CD4-positive, alpha-beta T cell treated with Interleukin-15 for 4 hours (primary cell): ENCODE measurements at places on chromosomes 2 and 18.

DNA sequence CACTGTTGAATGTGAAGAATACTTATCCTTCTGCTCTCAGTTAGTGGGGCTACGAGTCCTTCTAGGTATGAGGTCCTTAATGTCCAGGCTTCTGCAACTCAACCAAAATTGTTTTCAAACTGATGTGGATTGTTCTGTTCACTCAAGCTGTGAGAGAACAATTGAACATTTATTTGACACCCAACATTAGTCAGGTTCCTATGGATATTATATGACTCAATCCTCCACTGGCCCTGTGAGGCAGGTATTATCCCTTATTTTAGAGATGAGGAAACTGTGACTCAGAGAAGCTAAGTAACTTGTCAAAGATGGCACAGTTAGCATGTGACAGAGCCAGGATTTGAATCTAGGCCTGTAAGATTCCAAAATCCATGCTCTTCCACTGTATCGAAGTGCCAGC is 1.2 kb upstream of the LYG2 start:
- no peak for DNase-seq

DNA sequence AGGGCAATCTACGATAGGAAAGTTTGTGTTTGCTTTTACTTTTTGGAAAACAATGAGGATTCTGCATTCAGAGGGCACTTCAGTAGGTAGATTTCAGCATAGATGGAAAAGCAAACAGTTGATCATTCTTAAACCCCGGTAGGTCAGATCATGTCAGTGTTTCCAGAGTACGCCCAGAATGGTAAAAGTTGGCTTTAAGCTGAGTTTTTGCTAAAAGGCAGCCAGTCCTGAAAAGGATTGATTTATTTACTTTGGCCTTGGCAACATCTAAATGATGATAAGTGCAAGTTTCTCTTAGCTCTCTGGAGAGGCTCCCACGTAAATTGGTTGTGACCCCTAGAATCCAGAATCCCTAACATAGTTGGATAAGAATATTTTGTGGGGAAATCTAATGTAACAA is 168.0 kb downstream of the DIS3L2 start:
- DNase-seq = no peak

- no peak for DNase-seq
Measured at GRCh38 chr2:6342273-6342920, 523.3 kb downstream of the CMPK2 start.

DNA sequence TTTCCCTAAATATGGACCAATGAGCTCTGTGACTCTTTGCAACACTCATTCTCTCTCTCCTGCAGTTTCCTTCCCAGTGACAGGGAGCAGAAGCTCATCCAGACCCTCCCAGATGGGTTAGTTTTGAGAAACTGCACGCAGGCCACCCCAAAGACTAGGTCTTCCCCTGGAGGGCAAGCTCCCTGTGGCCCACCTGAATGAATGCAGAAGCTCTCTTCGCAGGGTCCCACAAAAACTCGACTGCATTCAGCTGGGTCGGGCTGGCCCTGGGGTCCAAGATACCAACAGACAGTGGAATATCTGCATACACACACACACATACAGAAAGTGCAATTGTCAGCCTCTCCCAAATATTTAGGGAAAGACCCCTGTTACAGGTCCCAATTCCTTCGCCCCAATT is 37.0 kb downstream of the TFCP2L1 start:
- DNase-seq = no peak

DNA sequence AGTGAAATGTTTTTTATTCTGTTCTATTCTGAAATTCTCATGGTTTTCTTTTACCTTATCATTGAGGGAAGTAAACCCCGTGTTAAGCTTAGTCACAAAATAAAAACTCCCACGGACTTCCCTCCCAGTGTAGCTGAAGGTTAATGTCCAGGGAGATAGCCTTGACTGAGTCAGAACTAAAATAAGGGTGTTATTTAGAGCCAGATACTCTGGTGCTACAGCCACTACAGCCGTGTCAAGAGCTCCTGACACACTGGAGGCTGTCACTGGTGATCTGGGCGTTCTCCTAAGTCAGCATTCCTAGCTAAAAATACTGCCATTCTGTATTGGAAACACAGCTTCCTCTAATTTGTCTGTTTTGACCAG is 82.0 kb upstream of the RANBP2 start:
- DNase-seq = no peak

GRCh38 chr18:6666012-6666685 is 63.4 kb upstream of the ARHGAP28 start:
- no peak for DNase-seq

- DNase-seq = no peak
Measured at GRCh38 chr18:59140302-59140885, 710 bp downstream of the SEC11C start.

- DNase-seq = no peak
Measured at GRCh38 chr2:58918141-58918540, 677.0 kb upstream of the FANCL start.

GRCh38 chr18:77250501-77250925 is 865 bp downstream of the GALR1 start:
- no peak for DNase-seq

DNA sequence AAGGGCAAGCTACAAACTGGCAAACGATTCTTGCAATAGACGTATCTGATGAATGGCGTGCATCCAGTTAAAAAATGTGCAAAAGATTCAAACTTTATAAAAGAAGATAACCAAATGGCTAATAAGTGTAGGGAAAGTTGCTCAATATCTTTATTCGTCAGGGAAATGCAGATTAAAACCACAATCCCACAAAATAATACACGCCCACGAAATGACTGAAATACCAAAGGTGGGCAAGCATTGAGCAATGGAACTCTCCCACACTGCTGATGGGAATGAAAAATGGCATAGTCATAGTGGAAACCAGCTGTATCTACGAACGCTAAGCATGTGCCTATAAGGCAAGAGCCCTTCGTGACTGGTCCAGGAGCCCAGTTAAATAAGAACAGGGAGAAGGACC is 168.6 kb upstream of the SIX2 start:
- DNase-seq = no peak

GRCh38 chr18:54358495-54359040 is 862 bp downstream of the C18orf54 start:
- no peak for DNase-seq

GRCh38 chr2:27627963-27628766 is 647 bp downstream of the CCDC121 start:
- DNase-seq = peak; percentile 17

DNA sequence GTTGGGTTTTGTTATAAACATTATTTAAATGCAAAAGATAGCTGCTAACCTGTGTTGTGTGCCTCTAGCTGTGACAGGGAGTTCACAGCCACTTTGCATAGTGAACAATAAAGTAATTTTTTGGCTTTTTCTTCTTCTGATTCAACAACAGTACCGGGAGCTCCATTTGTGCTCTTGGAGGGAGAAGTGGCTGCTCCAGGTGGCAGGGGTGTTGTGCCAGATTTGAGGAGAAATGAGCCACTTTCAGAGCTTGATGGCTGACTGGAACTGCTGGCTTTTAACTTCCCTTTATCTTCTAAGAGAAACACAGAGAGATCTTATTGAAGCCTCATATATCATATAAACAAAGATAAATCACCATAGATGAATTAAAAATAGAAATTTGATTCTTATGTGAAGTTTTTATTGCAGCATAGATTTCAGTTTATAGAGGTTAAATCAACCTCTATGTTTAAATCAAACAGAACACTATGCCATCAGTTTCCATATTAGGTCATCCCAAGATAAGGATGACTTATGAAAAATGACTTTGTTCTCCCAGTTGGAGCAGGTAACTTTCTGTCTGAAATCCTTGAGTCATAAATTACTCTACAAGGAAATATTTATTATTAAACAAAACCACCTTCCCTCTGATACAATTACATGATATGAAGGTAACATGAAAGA is 182.0 kb upstream of the SESTD1 start:
- no peak for DNase-seq

GRCh38 chr2:77372636-77373035 is 149.5 kb downstream of the LRRTM4 start:
- no peak for DNase-seq

DNA sequence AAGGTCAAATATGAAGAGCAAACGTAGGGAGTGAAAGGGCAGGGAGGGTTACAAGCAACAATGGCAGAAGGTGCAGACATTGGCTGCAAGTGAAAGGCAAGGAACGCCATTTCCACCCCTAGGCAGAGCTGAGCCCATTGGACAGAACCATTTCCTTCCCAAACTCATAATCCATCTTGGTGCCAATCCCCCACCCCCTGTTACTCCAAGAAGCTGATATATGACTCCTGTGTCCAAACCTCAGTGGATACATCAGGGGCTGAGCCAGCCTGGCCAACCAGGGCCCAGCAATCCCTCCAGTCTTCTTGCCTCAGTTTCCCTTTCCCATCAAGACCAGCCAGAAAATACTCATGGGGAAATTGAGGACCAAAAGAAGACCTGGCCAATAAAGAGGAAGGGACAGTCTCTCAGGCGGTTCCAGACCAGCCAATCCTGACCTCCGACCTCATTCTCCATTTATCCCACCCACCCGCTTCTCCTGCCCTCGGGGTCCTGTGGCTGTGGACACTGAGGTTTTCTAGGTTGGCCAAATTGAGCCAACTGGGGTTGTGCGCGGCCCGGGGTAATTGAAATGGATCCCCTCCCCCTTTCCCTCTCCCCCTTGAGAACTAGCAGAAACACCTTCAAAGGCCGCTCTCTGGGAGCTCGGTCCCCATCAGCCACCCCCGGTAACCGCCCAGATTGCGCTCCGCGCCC is 24.8 kb downstream of the TNS1 start:
- no peak for DNase-seq

DNA sequence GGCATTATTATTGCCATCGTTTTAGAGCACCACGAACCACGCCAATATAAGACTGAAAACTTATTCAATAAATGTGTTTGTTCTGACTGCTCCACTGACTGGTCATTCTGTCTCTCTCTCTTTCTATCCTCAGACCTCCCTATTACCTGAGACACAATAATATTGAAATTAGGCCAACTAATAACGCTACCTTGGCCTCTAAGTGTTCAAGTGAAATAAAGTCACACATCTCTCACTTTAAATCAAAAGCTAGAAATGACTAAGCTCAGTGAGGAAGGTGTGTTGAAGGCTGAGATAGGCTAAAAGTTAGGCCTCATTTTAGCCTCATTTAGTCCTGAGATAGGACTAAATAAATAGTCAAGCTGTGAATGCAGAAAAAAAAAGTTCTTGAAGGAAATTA is 38.8 kb downstream of the G6PC2 start:
- DNase-seq = no peak

GRCh38 chr2:27973592-27973991 is 83.1 kb downstream of the BABAM2 start:
- DNase-seq = no peak

GRCh38 chr2:143705108-143705707 is 576.0 kb downstream of the ARHGAP15 start:
- no peak for DNase-seq

GRCh38 chr2:189302274-189302948 is 122.8 kb upstream of the COL5A2 start:
- peak; percentile 24 for DNase-seq

DNA sequence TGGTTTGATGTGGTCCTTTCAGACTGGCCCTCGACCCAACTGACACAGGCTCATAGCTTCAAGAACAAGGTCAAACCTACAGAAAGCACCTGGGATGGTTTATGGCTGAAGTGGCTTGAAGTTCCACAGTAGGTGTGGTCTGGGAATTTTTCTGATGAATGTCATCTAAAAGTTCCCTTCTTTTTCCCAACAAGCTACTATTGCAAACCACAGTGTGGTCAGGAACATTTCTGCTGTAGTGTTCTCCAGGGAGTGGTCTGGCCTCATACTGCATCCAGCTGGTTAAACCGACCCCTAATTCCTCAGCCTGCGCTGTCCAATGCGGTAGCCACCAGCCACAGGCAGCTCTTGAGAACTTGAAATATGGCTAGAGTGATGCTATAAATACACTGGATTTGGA is 92.7 kb downstream of the FAM124B start:
- no peak for DNase-seq

- no peak for DNase-seq
Measured at GRCh38 chr2:98281607-98282006, 64.6 kb upstream of the CNGA3 start.

- DNase-seq = no peak
Measured at GRCh38 chr2:234989183-234989701, 37.4 kb downstream of the SH3BP4 start.

- no peak for DNase-seq
Measured at GRCh38 chr18:32301976-32302743, 112.3 kb downstream of the MEP1B start.

DNA sequence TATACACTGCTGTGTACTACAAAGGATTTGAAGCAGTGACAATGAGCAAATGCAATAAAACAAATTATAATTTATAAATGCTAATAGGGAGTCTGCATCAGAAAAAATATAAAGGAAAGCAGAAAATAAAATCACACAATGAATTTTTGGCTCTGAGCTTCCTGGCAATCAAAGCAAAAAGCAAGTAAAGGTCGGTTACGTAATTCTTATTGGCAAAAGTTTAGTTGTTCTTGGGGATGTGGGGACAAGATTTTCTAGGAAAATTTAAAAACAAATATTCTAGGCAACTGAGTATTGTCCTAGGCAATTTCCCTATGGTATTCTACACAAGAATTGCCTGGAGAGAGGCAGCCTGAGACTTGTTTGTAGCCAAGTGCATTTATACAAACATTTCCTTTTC is 1.8 kb downstream of the ORC2 start:
- no peak for DNase-seq

- DNase-seq = no peak
Measured at GRCh38 chr2:8176887-8177286, 505.0 kb upstream of the ID2 start.

GRCh38 chr2:84959095-84959565 is 11.8 kb upstream of the KCMF1 start:
- DNase-seq = no peak

DNA sequence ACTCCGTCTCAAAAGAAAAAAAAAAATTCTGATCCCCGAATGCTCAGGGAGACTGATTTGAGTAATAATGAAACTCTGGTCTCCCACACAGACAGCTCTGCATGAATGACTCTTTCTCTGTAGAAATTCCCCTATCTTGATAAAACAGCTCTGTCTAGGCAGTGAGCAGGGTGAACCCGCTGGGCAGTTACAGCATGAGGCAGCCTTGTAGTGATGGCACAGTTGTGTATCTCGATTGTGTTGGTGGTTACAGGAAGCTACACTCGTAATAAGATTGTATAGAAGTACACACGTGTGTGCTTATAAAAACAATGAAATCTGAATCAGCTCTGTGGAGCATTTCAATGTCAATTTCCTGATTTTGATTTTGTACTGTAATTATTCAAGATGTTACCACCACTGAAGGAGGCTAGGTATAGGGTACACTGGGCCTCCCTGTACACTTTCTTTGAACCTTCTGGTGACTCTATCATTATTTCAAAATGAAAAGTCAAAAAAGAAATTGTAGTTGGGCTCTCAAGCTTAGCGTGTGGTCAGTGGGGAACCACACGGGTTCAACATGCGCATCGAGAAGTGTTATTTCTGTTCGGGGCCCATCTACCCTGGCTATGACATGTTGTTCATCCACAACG is 34.9 kb upstream of the ATP8B1 start:
- DNase-seq = no peak

- no peak for DNase-seq
Measured at GRCh38 chr2:132936791-132937190, 266.8 kb upstream of the LYPD1 start.

DNA sequence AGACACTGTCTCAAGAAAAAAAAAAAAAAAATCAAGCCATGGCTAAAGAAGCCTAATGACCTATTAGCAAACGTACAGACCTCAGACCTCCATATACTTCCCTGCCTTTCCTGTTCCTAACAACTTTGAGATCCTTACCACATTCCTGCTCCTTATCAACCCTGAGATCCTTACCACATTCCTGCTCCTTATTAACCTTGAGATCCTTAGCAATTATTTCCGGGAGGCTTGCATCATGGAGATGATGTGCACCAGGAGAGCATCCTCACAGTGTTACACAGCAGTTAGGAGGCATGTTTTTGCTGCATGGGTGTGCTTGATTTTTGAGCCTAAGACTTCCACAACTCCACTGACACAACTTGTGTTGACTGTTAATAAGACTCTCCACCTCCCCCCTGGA is 54.6 kb upstream of the RASGRP3 start:
- DNase-seq = no peak
